Pancreas (tissue), 10 donors: ENCODE measurements at places on chromosomes 3 and 15. TPM values are rescaled to one million over a fixed set of nuclear protein-coding genes. Genes with fewer than 3 reads are reported as not detected.

DNA sequence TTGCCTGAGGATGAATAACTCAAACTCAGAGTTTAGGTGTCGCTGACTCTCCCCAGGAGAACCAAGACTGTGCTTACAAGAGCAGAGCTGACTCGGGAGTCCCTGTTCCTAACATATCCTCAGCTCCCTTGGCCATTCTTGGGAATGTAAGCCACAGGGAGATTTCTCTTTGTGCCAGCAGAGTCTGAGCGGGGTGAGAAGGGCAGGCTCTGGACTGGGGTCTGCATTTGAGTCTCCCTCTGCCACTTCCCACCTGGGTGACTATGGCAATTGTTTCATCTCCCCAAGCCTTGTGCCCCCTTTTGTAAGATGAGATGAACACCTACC lies 126.0 kb downstream of the ADAMTS17 start:
- no peaks in the 10 kb centered on the region for H3K27me3 ChIP-seq
- DNase-seq = peak; percentile 25
- H3K36me3 ChIP-seq = no peaks in the 10 kb centered on the region
- H3K4me1 ChIP-seq = peaks cover 23% of the 10 kb centered on the region

DNA sequence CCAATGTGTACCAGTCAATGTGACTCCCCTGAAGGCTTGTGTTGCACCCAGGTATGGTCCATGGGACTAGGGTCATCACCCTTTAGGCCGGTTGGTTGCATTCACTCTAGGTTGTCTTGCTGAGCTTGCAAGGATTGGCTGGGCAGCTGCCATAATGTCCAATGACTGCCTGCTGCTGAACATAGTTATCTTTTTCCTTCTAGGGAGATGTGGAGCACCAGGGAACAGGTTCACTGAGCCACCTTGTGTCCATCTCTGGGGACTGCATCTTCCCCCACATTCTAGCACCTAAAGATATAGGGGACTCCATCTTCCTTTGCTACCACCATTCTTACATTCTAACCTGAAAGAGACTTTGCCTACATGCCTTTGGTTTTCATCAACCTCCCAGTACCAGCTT lies 580.4 kb upstream of the TBL1XR1 start:
- DNase-seq = peak; percentile 76
- H3K27me3 ChIP-seq = no peaks in the 10 kb centered on the region
- H3K4me3 ChIP-seq = no peak overlapping the region
- no peaks in the 10 kb centered on the region for H3K36me3 ChIP-seq
- no peaks in the 10 kb centered on the region for H3K4me1 ChIP-seq
- H3K27ac ChIP-seq = no peak overlapping the region

- H3K36me3 ChIP-seq = no peaks in the 10 kb centered on the region
- H3K27me3 ChIP-seq = no peaks in the 10 kb centered on the region
- no peak overlapping the region for H3K4me3 ChIP-seq
- peaks cover 13% of the 10 kb centered on the region for H3K4me1 ChIP-seq
Observed at GRCh38 chr3:37949866-37950265, 40.7 kb upstream of the VILL start.

The TMEM158 gene
- 5.4 TPM for total RNA-seq

- no peaks in the 10 kb centered on the region for H3K4me1 ChIP-seq
- H3K27me3 ChIP-seq = no peaks in the 10 kb centered on the region
- DNase-seq = no peak
- no peak overlapping the region for H3K27ac ChIP-seq
- H3K36me3 ChIP-seq = no peaks in the 10 kb centered on the region
- no peak overlapping the region for H3K4me3 ChIP-seq
Observed at GRCh38 chr15:29205186-29205585, 64.4 kb downstream of the NSMCE3 start.

The POC1A gene
- 0.37 TPM for total RNA-seq

The NRG4 gene
- 31.2 TPM for total RNA-seq

The ALS2CL gene
- 9.4 TPM for total RNA-seq

GRCh38 chr3:52836986-52837385 lies 2.2 kb upstream of the MUSTN1 start:
- no peaks in the 10 kb centered on the region for H3K36me3 ChIP-seq
- no peaks in the 10 kb centered on the region for H3K4me1 ChIP-seq

GRCh38 chr15:63905558-63906265 lies 72.0 kb upstream of the HERC1 start:
- H3K27ac ChIP-seq = no peak overlapping the region
- H3K36me3 ChIP-seq = no peaks in the 10 kb centered on the region
- H3K27me3 ChIP-seq = no peaks in the 10 kb centered on the region

The RTP1 gene
- total RNA-seq = not detected

GRCh38 chr3:190494907-190495306 lies 19.0 kb upstream of the IL1RAP start:
- H3K27ac ChIP-seq = no peak overlapping the region
- H3K36me3 ChIP-seq = no peaks in the 10 kb centered on the region
- no peaks in the 10 kb centered on the region for H3K4me1 ChIP-seq
- no peak for DNase-seq
- H3K4me3 ChIP-seq = no peak overlapping the region
- H3K27me3 ChIP-seq = no peaks in the 10 kb centered on the region

- H3K4me3 ChIP-seq = no peak overlapping the region
- no peaks in the 10 kb centered on the region for H3K36me3 ChIP-seq
- no peaks in the 10 kb centered on the region for H3K4me1 ChIP-seq
- DNase-seq = no peak
- no peak overlapping the region for H3K27ac ChIP-seq
Observed at GRCh38 chr3:50134367-50134766, 20.8 kb upstream of the SEMA3F start.

DNA sequence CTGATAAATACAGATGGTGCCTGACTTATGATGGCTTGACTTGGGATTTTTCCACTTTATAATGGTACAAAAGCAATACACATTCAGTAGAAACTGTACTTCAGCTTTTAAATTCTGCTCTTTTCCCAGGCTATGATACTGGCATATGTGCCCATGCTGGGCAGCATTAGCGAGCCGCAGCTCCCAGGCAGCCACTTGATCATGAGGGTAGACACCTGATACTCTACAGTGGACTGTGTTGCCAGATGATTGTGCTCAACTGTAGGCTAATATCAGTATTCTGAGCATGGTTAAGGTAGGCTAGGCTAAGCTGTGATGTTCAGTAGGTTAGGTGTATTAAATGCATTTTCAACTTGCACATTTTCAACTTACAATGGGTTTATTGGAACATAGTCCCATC lies 17.7 kb upstream of the FEM1B start:
- H3K4me3 ChIP-seq = no peak overlapping the region
- no peaks in the 10 kb centered on the region for H3K4me1 ChIP-seq
- H3K27me3 ChIP-seq = no peaks in the 10 kb centered on the region
- no peak for DNase-seq
- H3K27ac ChIP-seq = no peak overlapping the region

DNA sequence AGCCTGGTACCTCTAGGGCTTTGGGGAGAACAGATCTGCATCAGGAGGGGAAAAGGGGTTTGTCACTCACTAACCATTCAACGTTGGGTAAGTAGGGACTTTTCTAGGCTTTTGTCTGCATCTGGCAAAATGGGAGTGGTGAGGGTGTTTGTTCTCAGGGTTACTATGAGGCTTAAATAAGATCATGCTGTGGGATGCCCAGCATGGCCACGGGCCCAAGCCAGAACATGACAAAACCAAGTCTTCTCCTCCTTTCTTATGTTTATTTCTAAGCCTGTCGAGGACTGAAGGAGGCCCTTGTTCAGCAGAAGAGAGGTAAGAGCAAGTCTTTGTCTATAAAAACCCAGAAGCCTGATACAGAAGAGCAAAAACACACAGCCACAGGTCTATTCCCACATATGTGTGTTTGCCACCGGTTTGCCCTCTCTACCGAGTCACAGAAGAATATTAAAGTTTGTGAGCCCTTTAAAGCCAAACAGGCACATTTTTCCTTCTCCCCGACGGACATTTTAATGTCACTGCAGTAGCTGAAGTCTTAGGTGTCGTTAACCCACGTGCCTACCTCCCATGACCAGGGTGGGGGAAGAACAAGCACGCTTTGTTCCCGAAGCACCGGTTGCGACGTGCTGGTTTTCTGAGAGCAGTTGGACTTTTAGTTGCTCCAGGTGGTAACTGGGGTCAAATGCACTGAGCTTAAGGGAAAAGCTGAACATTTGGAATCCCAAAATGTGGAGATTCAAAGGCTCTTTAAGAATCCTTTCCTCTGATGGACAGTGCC lies 72.1 kb downstream of the NOX5 start:
- no peaks in the 10 kb centered on the region for H3K36me3 ChIP-seq
- H3K27ac ChIP-seq = no peak overlapping the region
- H3K27me3 ChIP-seq = no peaks in the 10 kb centered on the region
- H3K4me1 ChIP-seq = peaks cover 6% of the 10 kb centered on the region

DNA sequence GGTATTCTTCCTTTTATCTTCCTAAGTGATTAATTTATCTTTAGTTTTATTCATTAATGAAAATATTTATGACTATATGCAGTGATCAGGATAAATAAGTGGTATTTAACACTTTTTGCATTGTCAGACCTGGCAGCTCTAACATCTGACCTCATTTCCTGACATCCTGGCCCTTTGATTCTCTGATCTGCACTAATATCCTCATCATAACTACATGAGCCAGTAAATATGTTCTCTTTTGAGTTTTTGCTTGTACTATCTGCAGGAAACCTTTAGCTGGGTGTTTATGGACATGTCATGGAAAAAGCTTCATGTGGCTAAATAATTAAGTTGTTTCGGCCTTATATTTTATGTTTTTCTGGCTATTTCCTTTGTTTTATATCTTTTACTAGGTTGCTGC lies 10.5 kb downstream of the NKTR start:
- peak overlapping the region; percentile 29 for H3K27ac ChIP-seq
- no peaks in the 10 kb centered on the region for H3K27me3 ChIP-seq
- H3K4me1 ChIP-seq = peaks cover 14% of the 10 kb centered on the region
- no peaks in the 10 kb centered on the region for H3K36me3 ChIP-seq
- no peak overlapping the region for H3K4me3 ChIP-seq

The OTOL1 gene
- not detected for total RNA-seq

GRCh38 chr3:107241217-107241616 lies 136.0 kb upstream of the CCDC54 start:
- H3K27me3 ChIP-seq = no peaks in the 10 kb centered on the region
- no peaks in the 10 kb centered on the region for H3K4me1 ChIP-seq
- peak overlapping the region; percentile 43 for H3K4me3 ChIP-seq
- H3K36me3 ChIP-seq = no peaks in the 10 kb centered on the region
- H3K27ac ChIP-seq = no peak overlapping the region

GRCh38 chr15:53590380-53590779 lies 169.1 kb downstream of the WDR72 start:
- H3K36me3 ChIP-seq = no peaks in the 10 kb centered on the region
- no peak overlapping the region for H3K27ac ChIP-seq
- H3K4me3 ChIP-seq = no peak overlapping the region
- H3K4me1 ChIP-seq = no peaks in the 10 kb centered on the region
- DNase-seq = no peak

DNA sequence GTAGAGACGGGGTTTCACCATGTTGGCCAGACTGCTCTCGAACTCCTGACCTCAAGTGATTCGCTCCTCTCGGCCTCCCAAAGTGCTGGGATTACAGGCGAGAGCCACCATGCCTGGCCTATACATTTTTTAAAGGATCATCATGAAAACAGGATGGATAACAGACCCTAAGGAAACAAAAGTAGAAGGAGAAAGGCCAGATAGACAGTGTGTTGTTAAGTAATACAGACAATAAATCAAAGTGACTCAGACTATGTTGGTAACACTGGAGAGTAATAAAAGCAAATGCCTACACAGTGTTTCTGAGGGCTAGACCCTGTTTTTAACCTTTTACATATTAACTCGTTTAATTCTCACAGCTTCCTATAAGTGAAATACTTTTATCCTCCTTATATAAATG lies 133.8 kb upstream of the MCTP2 start:
- H3K36me3 ChIP-seq = no peaks in the 10 kb centered on the region
- no peak for DNase-seq

DNA sequence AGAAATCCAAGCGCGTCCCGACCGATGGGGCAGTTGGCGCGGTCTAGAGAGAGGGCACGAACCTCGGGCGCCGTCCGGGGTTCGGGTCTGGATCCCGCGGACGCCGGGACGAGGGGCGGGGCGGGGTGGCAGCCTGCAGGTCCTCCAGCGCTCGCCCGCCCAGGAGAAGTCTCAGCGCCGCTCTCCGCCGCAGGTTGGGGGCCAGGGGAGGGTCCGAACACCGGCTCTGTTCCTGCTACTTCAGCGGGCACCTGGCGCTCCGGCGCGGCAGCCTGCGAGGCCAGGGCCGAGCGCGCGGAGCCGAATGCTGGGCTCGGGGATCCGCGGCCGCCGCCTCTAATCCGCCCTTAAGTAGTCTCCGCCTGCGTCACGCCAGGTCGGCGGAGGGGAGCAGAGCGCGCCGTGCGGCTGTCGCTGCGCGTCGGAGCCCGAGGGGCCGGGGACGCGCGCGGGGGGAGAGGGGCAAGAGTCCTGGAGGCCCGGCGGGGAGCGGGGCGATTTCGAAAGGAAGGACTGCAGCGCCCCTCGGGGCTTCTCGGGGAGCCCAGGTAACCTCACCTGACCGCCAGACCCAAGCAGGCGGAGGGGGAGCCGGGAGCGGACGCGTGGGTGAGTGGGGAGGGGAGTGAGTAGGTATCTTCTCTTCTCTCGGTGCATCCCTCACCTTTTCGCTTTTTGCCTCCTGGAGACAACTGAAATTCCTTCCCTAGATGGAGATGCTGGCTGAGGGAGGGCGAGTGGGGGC lies at the start of gene GJD2:
Gene GJD2, minus strand, starts transcription at position 325 of the 745 bp plus-strand sequence. CDS start 510 bp downstream, outside the sequence.
- no peaks in the 10 kb centered on the region for H3K4me1 ChIP-seq
- peak within 1 kb of the TSS; percentile 5 for H3K27ac ChIP-seq
- peaks cover 5% of the 10 kb centered on the region for H3K27me3 ChIP-seq
- no peaks in the 10 kb centered on the region for H3K36me3 ChIP-seq
- DNase-seq = no peak

DNA sequence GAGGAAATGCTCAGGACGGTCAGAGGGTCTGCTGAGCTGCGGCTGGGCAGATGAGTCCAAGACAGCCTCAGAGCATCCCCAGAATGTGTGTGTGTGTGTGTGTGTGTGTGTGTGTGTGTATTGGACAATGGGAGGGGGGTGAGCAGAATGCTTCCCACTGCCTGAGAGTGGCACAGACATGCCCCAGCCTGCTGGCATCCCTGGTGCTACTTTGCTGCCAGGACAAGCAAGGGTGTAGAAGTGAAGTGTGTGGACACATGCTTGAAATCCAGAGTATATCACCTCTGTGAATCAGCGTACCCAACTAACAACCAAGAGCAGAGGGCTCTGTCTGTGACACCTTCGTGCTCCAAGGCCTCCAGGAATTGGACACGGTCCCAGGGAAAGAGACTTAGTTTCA lies 76.3 kb downstream of the SLC9A9 start:
- H3K27ac ChIP-seq = no peak overlapping the region
- DNase-seq = no peak
- H3K36me3 ChIP-seq = no peaks in the 10 kb centered on the region
- no peaks in the 10 kb centered on the region for H3K4me1 ChIP-seq
